ENCODE measurements at places on chromosomes 6 and 20.

- DNase-seq: peak; percentile 32
Measured at GRCh38 chr6:11744753-11745152, 33.9 kb downstream of the ADTRP start.

GRCh38 chr6:166411721-166412151 lies 29.0 kb upstream of the MPC1 start:
- DNase-seq: no peak

DNA sequence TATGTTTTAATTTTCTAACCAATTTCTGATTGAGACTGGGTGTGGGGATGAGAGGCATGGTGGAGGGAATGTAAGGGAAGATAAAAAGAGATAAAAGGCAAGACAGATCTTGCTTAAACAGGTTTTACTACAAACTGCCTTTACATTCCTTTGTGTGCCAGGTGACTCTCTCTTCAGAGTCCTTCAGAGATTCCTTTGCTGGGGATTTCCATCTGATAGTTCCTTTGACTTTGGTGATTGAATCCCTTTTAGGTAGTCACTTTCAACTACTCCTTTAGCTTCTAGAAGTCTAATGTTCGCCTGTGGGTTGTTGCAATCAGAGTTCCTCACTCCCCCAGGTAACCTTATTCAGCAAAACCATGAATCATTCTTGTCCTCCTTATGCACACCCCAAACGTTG lies 283.3 kb upstream of the MANEA start:
- no peak for DNase-seq

- no peak for DNase-seq
Measured at GRCh38 chr20:16098890-16099639, 474.2 kb downstream of the KIF16B start.

DNA sequence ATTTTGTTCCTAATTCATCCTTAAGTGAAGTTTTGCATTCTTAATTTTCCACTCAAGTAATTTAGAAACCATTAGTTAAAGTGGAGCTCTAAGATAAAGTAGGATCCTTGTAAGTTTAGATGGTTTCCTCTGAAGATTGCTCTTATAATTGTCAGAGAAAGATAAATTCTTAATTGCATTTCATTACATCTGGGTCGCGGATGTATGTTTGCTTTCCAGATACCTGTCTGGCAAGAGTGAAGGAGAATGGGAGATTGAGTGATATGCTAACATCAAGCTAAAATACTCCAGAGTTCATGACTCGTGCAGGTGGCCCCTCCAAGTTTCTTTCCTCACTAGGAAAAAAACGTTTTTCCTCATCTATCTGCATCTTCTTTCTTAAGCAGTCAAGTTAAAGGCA lies 361.8 kb downstream of the DOK5 start:
- no peak for DNase-seq

DNA sequence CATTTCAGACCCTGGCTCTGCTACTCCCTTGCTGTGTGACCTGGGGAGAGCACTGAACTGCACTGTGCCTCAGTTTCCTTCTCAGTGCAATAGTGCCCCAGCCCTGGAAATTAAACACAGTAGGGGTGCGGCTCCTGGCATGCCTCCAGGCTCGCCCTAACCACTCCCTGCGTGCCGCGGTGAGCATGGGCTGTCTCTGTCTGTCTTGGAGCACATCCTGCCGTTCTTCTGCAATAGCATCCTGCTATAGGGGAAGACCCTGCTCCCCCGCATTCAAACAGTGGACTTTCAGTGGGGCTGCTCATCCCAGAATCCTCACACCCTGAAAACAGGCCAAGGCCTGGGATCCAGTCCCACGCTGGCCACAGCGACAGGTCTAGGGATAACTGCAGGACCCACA lies 129.5 kb downstream of the FOXC1 start:
- DNase-seq: no peak

DNA sequence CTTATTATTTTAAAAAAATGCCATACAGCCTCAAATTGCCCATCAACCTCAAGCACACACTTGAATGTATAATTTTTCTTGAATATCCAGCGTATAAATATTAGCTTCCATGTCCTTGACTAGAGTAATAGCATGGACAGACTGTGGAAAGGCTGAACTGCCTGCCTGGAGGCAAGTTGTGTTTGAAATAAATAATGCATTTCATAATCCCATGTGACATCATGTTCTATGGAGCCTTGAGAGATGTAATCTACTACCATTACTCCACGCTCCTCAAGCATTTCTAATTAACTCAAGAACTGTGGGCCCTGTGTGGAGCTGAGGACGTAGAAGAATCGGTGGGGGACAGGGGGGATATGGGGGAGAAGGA lies 94.2 kb downstream of the CDS2 start:
- no peak for DNase-seq

- no peak for DNase-seq
Measured at GRCh38 chr6:130240232-130240631, 17.5 kb upstream of the SAMD3 start.

DNA sequence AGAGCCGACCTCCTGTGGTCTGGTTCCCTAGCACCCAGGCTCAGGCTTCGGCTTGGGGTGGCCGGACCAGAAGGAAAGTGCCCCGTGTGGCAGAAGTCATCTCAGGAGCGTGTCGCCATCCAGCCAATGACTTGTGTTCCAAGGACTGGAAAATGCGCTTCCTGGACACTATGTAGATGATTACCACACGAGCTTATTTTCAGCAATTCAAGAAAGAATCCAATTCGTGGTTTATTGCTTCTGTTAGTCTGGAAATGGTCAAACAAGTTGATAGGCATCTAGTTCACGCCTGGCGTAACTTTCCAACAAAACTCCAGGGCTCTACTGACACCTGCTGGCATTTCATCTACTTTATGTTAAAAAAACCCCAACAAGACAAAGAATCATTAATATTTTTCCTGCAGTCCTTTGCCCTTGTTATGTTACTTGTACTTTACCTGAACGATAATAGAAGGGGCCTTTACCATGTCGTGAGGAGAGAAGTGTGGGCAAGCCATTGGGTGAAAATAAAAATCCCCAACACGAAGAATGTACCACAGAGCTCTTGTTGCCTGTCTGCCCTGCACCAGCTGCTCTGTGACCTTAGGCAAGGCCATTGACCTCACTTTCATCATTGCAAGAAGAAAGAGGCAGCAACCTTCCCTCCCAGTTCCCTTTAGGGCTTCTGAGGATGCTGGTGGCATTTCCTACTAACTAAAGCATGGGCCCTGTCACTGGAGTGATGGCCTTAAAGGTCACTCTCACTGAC lies 154.7 kb upstream of the LAMP5 start:
- peak; percentile 50 for DNase-seq

- no peak for DNase-seq
Measured at GRCh38 chr6:42347456-42347855, 104.3 kb downstream of the TRERF1 start.

DNA sequence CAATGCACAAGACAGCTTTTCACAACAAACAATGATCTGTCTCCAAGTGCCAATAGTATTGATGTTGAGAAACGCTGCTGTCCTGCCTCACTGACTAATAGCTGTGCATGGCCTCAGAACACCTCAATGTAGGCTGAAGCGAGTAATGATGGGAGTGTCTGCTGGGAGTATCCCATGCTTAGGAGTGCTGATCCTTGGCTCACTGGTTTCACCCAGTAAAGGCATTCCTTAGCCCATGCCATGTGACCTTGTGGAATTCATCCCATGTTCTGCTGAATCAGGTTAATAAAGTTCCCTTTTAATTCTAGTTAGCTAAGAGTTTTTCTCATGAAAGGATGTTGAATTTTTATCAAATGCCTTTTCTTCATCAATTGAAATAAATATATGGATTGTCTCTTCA lies 3.8 kb upstream of the WFDC12 start:
- DNase-seq: no peak

- no peak for DNase-seq
Measured at GRCh38 chr6:53179961-53180651, 31.5 kb upstream of the GCM1 start.

GRCh38 chr6:34465531-34466241 lies at the start of gene PACSIN1:
PACSIN1 (plus strand) TSS chr6:34466076; CDS start chr6:34526306, 60,230 bp downstream.
- DNase-seq: peak; percentile 57

DNA sequence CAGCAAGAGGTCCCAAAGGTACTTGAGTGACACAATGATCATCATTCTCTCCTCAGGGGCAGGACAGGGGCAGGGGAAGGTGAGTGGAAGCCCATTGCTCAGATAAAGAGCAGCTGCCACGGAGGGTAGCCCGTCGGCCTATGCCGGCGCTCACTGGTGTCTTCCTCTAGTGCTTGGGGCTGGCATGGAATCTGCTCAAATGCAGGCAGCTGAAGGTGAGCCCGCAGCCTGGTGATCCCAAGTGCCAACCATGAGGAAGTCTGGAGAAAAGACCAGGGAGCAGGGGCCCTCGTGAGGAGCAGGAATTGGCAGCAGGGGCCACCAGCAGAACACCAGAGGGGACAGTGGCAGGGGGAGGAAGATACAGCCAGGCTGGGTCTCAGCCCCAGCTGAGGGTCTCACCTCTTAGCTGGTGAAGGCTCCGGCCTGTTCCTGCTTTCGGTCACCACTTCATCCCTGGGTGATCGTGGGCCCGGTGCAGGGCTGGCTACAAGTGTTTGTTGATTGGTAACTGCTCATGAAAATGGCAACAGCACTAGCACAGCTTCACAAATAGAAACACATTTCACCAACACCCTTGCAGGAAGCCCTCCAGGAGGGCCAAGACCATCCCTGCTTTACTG lies 24.7 kb downstream of the RBCK1 start:
- DNase-seq: no peak

- no peak for DNase-seq
Measured at GRCh38 chr20:44403194-44404112, 48.0 kb downstream of the HNF4A start.

- DNase-seq: peak; percentile 61
Measured at GRCh38 chr20:34825530-34826362, at the start of gene NCOA6. NCOA6 (minus strand) TSS chr20:34825651; CDS start chr20:34782355, 43,296 bp downstream.

DNA sequence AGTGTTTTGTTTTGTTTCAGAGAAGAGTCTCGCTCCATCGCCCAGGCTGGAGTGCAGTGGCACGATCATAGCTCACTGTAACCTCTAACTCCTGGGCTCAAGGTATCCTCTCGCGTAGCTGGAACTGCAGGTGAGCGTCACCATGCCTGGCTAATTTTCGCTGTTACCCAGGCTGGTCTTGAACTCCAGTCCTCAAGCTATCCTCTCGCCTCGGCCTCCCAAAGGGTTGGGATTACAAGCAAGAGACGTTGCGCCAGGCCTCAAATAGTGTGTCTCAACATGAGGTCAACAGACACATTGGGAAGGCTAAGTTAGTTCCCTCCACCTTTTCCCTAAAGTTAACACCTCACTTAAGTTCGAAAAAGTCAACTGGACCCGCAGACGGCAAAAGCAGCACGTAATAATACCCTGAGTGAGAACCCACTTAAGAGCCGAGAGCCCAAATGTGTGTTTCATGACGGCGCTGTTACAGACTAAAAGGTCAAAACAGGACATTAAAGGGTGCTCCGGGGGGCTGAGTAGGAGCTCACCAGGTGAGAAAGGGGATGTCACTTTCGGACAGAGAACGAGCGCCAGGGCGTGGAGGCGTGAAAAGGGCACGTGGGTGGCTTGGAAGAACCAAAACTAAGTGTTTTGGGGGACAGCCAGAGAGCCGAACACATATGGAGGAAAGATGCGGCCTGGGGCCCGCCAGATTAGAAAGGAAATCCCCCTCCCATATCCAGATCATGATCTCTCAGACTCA lies 499 bp downstream of the TTI1 start:
- DNase-seq: no peak

DNA sequence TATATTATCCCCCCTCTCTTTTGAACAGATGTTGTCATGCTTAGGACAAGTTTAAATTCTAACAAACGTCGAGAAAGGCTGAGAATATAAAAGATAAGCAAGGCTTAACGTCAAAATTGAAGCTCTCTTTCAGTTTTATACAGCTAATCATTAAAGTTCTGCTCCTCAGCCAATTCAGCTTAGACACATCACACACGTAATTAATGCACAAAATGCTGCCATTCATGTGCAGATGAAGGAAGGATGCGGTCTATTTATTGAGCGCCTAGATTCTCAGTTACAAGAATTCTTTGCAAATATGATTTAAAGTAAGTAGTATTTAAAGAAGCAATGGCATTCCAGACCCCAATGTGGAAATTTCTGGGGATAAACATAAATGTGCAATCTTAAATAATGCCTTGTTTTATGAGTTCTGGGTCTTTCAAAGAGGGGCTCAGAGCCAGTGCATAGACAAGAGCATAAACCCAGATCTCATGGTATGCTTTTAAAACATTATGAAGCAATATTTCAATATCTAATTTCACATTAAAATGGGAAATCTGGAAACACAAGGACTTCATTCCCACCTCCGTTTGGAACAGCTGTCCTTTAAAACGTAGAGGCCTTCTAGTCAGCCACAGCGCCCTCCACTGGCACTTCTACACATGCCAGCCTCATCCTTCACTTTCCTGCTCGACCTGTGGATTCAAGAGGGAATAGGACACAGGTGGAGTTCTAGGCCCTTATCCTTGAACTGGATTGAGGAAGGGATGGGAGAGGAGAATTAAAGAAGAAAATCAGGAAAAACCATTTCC lies 85.8 kb downstream of the LYRM4 start:
- DNase-seq: peak; percentile 28

- no peak for DNase-seq
Measured at GRCh38 chr20:20259533-20259932, 108.4 kb upstream of the INSM1 start.

- no peak for DNase-seq
Measured at GRCh38 chr6:50966986-50967385, 148.3 kb downstream of the TFAP2B start.

- no peak for DNase-seq
Measured at GRCh38 chr6:26351544-26351953, 13.4 kb upstream of the BTN3A2 start.

DNA sequence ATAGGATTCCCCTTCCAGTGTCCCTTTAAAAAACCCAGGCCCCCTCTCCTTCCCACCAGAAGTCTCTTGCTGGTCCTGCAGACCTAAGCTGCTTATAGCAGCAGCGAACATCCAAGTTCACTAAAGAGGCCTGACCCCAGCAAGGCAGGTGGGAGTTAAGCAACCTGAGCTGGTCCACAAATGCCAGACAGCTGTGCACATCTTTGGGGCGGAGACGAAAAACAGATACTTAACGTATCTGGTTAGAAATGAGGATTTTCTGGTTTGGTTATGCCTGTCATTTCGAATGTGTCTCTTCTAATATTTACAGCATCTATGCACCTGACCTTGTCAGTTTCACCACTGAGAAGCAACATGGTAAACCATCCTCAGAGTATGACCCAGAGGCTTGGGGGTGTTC lies 87.8 kb downstream of the SLC2A10 start:
- DNase-seq: peak; percentile 67

GRCh38 chr20:20229595-20229994 lies 138.3 kb upstream of the INSM1 start:
- DNase-seq: no peak
